ENCODE measurements at places on chromosomes 2 and 18.

DNA sequence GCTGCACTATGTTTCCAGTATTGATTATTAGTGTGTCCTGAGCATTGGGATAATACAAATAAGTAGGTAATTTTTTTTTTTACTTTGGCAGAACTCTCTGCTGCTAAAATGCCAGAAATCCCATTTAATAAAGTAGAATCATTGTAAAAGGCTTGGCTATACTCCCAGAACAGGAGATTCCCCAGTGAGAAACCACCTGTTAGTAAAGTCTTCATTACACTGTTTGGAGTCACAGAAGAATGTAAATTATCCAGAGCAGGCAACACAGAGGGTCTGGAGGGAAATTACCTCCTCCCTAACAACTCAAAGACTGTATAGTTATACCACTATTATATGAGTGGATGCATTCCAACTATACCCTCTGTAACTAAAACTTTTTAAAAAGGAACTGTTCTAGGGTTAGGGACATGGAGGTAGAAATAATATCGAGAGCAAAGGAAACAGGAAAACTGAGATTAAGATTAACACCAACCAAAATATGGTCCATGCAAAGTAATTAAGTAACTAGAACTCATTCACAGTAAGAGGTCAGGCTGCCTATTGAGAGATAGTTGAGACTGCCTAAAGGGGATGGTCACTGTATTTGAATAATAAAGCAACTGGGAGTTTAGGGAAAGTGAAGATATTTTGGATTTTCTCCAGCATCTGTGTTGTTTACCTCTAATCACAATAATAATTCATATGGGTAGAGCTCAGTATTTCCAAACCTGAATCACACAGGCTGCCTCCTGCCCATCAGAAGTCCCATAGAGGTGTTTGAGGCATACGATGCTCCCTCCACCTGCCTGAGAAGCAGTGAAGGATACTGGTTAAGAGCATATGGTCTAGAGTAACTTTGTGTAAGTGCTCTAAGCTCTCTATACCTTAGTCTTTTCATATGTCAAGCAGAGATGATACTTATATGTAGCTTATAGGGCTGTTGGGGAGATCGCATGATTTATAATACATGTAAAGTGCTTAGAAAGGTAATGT lies 34.4 kb downstream of the MAP2 start:
- DNase-seq: no peak

- DNase-seq: no peak
Measured at GRCh38 chr2:85732467-85733120, 21.2 kb upstream of the ATOH8 start.

GRCh38 chr2:43438858-43439655 lies 156.8 kb downstream of the THADA start:
- DNase-seq: no peak

- DNase-seq: no peak
Measured at GRCh38 chr18:48335829-48336228, 73.4 kb downstream of the ZBTB7C start.

DNA sequence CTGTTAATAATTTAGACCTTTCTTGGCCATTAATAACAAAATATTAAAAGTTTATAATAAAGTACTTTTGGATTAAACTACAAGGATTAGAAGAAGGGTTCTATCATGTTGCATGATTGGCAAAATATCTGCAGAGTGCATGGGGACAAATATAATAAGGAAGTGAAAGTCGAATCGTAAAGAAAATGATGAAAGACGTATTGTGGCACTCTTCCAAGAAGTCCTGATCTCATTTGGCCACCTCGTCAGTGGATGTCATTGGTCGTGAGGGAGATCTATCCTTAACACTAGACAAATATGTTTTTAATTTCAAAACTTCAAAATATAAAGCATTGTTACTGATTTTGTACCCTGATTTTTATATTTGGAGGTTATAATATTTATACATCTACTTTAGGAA lies 197.7 kb upstream of the STON1 start:
- DNase-seq: no peak

GRCh38 chr2:67169417-67170140 lies 227.6 kb upstream of the ETAA1 start:
- DNase-seq: no peak

- peak; percentile 62 for DNase-seq
Measured at GRCh38 chr2:163345795-163346573, 389.8 kb downstream of the FIGN start.

DNA sequence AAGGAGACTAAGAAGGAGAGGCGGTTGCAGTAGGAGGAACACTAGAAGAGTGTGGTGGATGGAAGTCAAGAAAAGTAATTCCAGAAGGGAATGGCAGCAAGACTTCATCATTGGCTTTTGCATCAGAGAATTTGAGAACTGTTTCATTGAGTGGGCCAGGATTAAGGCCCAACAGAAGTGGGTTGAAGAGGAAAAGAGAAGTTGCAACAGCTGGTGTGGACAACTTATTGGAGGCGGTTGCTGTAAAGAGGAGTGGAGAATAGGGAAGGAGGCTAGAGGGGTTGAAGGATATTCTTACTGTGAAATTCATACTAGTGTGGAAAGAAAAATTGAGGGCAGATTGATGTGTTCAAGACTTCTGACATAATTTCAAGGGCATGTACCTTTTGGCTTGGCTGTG lies 168.7 kb upstream of the FN1 start:
- DNase-seq: no peak

- DNase-seq: no peak
Measured at GRCh38 chr2:48284621-48285212, 245.2 kb upstream of the STON1 start.

GRCh38 chr2:49693961-49694360 lies 539.6 kb upstream of the FSHR start:
- DNase-seq: no peak

DNA sequence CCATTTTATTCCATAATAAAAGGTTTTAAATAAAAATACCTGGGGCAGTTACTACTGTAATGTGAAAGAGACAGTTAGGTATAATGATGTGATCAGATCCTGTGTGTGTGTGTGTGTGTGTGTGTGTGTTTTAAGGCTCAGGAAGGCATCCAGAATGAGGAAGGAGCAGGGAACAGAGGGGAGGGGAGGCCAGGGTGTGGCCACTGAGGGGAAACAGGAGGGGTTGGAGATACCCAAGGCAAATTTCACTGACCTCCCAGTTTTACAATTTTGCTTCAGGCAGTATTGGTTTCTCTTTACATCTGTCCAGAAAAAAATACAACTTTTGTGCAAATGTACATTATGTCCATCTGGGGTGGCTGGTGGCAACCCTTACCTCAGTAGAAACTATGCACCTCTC lies 163.5 kb upstream of the FBXO11 start:
- DNase-seq: no peak

DNA sequence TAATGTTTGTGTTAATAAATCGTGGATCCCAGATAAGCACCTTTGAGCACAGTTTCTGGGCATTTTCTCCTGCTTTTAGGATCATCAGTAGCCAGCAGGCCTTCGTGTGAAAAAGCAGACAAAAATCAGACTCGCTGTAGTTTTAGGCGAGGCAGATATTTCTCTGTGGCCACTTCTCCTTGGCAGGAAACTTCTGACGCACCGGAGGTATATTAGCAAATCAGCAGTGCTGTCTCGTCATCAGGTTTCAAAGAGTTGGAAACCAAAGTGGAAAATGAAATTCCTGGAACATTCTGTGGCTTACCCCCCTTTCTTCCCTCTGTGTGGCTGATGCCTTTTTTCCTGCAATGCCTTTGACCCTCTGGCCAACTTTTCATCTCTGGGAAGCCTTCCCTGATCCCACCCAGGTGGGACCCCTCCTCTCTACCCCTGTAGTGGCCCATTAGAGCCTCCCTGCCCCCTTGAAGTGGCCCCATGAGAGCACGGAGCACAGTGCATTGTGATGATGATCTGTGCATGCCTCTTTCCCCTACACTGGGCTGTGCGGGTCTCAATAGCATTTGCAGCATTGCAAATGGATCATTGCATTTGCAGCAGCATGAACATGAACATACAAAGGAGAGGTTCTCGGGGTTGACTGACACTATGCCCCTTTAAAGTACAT lies 93.3 kb downstream of the RNF144A start:
- no peak for DNase-seq

DNA sequence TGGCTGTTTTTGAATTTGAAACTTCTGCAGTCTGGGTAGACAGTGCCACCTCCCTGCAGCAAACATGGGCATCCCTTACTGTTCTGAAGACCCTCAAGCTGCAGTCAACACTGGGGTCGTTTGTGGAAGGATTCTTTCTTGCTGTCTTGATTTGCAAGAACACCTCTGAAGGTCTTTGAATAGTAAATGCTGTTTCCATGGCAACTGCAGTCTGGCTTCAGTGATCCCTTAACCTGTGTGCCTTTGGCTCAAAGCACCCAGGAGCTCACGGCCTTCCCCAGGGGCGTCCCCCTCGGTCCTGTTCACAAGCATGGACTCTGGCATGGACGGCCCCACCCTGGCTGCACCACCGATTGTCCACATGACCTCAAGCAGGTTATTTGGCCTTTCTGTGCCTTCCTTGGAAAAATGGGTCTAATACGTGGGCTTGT lies 38.3 kb downstream of the LRRFIP1 start:
- peak; percentile 42 for DNase-seq

DNA sequence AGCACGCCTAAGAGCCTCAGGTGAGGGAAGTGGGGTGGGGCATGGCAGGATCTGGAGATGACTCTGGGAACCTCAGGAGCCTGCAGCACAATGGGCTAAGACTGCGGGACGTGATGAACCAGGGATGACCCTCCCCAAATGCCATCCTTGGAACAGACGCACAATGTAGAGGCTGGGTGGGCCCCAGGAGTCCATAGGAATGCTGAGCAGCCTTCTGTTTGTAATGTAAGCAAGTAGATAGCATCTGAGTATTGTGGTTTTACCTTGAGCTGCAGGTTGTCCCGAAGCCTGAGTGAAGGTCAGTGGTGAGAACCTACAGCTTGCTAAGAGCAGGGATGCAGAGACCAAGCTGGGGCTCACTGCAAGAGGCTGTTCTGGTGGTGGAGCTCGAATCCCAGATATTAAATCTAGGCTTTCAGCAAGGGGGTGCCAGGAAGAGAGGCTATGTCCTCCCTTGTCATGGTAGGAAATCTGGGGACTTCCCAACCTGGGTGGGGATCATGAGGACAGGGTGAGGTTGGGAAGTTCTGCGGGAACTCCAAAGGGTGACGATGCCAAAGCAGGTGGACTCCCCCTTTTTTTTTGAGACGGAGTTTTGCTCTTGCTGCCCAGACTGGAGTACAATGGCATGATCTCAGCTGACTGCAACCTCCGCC lies 5.8 kb downstream of the SCTR start:
- no peak for DNase-seq

- no peak for DNase-seq
Measured at GRCh38 chr2:10054424-10054823, 11.1 kb downstream of the KLF11 start.

DNA sequence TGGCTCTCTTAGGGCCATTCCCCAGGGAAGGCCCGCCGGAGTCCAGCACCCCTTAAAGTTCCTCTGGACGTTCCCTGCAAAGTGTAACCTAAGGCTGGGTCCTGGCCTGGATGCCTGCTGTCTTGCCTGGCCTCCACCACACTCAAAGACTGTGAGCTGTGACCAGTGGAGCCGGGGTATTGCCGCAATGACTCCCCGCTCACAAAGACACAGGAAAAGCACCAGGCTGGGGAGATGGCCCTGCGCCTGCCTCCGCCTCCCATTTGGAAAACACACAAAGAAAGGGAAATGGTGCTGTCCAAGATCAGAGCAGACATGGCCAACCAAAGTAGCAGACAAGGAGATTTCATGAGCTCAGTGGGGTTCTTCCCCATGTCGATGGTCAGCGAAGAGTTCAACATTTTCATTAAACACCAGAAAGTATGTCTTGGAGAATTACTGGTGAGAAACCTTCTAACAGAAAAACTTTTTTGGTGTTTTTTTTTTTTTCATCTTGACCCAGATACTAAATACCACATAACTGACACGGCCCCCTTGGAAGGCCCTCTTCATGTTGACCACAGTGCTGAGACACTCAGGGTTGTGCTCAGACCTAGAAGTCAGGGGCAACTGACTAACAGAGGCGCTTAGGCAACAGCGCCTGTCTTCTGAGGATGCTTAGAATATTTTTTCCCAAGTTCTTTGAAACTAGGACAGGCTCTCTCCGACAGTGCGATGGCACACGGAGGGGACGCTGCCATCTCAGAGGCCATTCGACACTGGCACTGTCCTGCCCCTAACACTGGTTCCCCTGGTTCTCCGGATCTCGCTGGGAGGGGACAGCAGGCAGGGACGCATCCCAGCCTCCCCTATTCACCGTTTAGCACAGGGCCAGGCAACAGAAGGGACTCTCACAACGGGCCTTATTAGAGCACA lies 226.4 kb upstream of the ID2 start:
- DNase-seq: no peak

- no peak for DNase-seq
Measured at GRCh38 chr2:24571828-24572442, 80.9 kb downstream of the NCOA1 start.

GRCh38 chr2:96527286-96528005 lies 9.1 kb upstream of the ARID5A start:
- peak; percentile 83 for DNase-seq

- no peak for DNase-seq
Measured at GRCh38 chr18:73279498-73279897, 411.7 kb upstream of the NETO1 start.

DNA sequence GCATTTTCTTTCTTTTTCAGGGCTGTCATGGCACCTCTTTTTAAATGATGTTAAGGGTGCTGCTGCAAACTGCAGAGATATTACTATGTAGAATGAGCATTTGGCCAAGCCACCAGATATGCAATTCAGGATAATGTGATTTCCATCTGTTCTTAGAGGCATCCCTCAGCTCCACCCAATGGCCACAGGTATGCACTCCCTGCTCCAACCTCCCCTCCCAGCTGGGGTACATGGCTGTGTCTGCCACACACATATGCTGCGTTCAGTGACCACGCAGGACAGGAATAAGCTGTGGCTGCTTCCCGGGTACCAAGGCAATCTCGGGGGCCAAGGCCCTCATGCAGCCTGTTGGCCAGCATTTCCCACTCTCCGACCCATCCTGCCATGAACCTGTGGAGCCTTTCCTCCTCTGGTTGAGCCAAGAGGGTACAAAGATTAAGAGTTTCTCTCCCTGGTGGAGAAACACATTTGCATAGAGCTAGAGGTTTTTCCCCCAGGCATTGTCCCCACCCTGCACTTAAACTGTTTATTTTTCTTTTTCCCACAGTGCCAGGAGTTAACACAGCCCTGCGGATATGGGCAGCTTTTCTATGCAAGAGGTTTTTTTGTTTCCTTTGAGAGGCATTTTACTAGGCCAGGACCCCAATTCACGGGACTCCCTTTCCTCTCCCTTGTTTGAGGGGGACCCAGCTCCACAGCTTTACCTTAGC lies 147.0 kb downstream of the GCA start:
- no peak for DNase-seq

DNA sequence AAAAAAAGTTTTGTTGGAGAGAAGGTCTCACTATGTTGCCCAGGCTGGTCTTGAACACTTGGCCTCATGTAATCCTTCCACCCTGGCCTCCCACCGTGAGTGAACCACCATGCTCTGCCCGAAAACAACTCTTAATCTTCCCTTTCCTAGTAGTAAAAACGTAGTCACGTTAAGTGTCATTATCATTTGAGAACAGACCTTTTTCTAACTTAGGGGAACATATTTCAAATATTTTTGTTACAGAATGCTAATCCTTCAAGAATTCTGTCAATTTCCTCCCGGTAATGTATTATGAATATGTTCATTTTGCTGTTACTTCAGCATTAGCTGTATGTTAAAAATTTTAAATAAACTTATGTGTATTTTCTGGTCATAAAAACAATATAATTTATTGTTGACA lies 49.7 kb downstream of the MTA3 start:
- DNase-seq: no peak

GRCh38 chr2:54574107-54574859 lies 118.2 kb downstream of the SPTBN1 start:
- no peak for DNase-seq
